Activated CD4-positive, CD25-positive, alpha-beta regulatory T cell (primary cell): ENCODE measurements at places on chromosomes 5 and 9.

GRCh38 chr5:168357876-168358275 lies 66.4 kb downstream of the WWC1 start:
- no peak for DNase-seq

- DNase-seq: no peak
These were observed 2202.2 kb upstream of the C9orf72 start for GRCh38 chr9:29775491-29775890.

GRCh38 chr9:4904322-4905134 lies 80.5 kb upstream of the JAK2 start:
- no peak for DNase-seq

DNA sequence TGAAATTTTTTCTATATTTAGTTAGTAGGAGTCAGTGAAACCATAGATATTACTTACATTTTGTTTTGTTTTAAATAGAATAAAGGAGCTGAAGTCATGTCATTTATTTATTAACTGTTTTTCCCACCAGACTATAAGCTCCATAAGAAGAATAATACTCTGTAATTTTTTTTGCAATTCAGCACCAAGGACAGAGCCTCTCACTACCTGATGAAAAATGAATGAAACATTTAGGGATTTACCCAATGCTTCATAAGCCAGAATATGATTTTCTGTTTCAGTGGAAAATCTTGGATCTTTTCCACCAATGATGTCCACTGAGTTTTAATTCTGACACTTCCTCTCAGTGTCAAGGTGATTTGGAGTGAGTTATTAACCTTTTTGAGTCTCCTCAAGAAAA lies 624.9 kb upstream of the GRAMD2B start:
- DNase-seq: no peak

DNA sequence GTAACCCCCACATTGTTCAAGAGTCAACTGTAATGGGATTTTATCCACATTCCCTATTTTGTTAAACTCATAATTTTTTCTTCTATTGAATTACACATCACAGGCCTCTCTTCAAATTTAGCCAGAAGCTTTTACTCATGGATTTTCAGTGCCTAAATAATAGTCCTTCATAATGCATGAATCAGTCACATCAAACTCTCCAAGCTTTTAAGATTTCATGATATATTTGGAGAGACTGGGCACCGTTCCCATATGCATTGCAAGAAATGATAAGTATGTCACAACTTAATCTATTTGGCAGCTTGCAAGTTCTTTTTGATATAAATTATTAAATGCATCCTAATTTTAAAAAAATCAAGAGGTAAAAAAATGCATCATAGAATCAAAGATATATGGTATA lies 465.9 kb downstream of the DMAC1 start:
- DNase-seq: no peak

DNA sequence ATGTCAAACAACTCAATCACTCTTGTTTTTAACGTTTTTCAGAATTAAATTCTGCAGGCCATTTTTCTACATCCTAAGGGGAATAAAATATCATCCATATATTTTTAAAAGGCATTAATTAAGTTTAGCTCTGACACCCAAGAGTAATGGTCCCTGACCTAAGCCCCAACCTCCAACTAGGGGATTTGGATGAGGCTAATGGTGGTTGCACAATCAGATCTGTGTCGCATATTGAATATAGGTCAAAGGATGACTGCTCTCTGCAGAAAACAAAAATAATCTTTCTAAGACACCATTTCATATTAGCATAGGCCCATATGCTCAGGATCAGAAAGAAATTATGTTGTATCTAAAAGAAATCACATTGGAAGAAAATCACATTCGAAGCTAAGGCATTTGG lies 20.7 kb downstream of the CDH6 start:
- no peak for DNase-seq

GRCh38 chr9:97501177-97501971 lies at the start of gene TMOD1:
Gene TMOD1 (plus strand): TSS chr9:97501666. CDS start chr9:97524189, 22,523 bp downstream.
- no peak for DNase-seq

GRCh38 chr5:152118676-152119470 lies 194.2 kb upstream of the GLRA1 start:
- DNase-seq: no peak

- DNase-seq: no peak
These were observed 204.1 kb downstream of the GABBR2 start for GRCh38 chr9:98504298-98505282.

- no peak for DNase-seq
These were observed 11.9 kb upstream of the MELK start for GRCh38 chr9:36560771-36561170.

GRCh38 chr9:21144603-21145002 lies 3.0 kb upstream of the IFNW1 start:
- DNase-seq: no peak

DNA sequence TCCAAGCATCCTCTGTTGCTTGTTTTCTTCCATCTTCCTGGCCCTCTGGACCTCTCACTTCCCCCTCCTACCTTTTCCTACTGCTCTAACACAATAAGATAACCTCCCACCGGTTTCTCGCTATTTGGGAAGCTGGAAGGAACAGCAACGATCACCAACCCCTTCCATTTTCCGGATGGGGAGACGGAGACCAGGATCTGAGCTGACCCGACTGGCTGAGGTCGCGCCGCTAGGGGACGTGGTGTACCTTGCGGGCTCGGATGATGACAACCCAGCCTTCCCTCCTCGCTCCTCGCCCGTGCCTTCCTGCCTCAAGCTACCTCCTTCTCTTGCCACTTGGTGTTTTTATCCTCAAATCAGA lies 1.9 kb downstream of the LPAR1 start:
- DNase-seq: no peak

DNA sequence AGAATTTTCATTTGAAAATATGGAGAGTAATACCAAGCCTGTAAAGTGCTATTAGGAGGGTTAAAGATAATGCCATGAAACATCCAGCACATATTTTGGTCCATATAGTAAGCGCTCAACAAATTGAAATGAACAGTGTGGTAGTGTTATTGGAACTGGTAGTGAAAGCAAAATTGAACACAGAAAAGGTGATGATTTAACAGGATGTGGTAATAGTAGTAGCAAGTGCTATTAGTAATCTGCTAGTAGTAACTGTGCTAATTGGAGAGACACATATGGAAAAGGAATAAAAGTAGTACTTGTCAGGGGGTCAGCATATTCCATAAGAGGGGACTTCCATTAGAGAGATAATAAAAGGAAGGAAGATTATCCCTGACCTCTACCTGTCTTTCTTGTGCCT lies 187.3 kb downstream of the HTR1A start:
- no peak for DNase-seq

DNA sequence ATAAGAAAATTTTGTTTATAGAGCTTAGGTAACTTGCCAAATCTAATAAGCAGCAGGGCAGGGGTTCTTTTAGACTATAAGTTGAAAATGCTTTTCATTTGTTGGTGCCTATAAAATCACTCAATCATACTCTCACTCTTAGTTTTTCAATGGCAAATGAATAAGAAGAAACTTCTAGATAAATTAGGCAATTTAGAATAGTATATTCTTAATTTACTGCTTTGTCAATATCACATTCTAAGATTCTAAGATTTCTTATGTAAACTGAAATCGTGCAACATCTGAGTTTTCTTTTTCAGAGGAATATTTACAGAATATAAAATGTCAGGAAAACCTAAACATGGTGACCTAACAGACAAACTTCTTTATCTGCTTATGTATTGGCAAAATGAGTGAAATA lies 849.0 kb downstream of the DTWD2 start:
- DNase-seq: no peak

GRCh38 chr5:111932628-111933027 lies 175.6 kb upstream of the NREP start:
- no peak for DNase-seq

DNA sequence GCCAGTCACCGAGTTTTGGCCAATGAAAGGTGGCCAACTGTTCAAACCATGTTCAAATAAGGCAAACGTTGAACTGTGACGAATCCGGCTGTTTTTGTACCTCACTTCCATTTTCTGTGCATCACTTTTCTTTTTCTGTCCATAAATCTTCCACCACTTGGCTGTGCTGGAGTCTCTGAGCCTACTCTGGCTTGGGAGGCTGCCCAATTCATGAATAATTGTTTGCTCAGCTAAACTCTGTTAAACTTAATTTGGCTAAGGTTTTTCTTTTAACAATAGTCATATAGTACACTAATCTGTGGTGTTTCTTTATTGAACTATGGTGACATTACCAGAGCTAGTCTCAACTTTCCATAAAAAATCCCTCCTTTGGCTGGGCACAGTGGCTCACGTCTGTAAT lies 11.3 kb downstream of the NIM1K start:
- no peak for DNase-seq

GRCh38 chr5:124649491-124650146 lies 96.8 kb downstream of the ZNF608 start:
- peak; percentile 2 for DNase-seq

GRCh38 chr5:4855880-4856279 lies 284.2 kb upstream of the ADAMTS16 start:
- no peak for DNase-seq

- DNase-seq: no peak
These were observed 217.9 kb downstream of the ATPSCKMT start for GRCh38 chr5:10031817-10032216.

- DNase-seq: no peak
These were observed 553.3 kb downstream of the CCDC171 start for GRCh38 chr9:16106021-16106571.

GRCh38 chr5:121572061-121572460 lies 279.6 kb upstream of the FTMT start:
- DNase-seq: no peak

- no peak for DNase-seq
These were observed 17.6 kb downstream of the DMRT3 start for GRCh38 chr9:994005-994404.

GRCh38 chr9:96048104-96048955 lies 172.8 kb downstream of the ERCC6L2 start:
- DNase-seq: no peak

DNA sequence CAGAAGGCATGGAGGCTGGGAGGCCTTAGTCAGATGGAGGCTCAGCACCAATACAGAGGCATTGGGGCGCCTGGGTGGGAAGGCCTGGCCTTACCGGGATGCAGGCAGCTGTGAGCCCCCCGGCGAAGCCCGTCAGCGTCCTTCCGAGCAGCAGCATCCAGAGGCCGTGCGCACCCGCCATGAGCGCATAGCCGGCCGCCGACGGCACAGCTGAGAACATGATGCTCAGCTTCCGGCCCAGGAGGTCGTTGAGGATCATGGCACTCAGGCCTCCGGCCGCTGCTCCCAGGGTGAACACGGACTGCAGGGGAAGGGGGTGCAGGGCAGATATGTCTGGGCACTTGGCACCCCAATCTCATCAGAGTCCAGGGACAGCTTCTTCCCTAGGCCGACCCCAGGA lies 2.0 kb downstream of the SLC2A6 start:
- no peak for DNase-seq

DNA sequence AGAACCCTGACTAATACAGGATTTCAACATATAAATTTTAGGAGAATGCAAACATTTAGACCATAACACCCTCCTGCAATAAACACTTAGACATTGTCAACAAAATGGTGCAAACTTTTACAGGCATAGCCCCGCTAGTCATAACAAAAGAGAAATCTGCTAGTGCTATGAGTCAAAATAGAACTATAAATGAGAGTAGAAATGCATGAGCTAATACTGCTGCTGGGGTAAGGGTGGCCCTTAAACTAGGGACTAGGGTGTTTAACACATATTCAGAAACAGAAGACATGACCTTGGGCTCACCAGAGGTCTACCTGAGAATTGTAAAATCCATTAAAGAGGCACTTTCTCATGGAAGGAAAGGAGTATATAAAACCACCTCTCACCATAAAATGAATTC lies 131.6 kb downstream of the TLR4 start:
- no peak for DNase-seq

GRCh38 chr5:38448568-38449350 lies 107.7 kb downstream of the LIFR start:
- no peak for DNase-seq

- no peak for DNase-seq
These were observed 128.9 kb downstream of the STARD4 start for GRCh38 chr5:111383288-111383970.

DNA sequence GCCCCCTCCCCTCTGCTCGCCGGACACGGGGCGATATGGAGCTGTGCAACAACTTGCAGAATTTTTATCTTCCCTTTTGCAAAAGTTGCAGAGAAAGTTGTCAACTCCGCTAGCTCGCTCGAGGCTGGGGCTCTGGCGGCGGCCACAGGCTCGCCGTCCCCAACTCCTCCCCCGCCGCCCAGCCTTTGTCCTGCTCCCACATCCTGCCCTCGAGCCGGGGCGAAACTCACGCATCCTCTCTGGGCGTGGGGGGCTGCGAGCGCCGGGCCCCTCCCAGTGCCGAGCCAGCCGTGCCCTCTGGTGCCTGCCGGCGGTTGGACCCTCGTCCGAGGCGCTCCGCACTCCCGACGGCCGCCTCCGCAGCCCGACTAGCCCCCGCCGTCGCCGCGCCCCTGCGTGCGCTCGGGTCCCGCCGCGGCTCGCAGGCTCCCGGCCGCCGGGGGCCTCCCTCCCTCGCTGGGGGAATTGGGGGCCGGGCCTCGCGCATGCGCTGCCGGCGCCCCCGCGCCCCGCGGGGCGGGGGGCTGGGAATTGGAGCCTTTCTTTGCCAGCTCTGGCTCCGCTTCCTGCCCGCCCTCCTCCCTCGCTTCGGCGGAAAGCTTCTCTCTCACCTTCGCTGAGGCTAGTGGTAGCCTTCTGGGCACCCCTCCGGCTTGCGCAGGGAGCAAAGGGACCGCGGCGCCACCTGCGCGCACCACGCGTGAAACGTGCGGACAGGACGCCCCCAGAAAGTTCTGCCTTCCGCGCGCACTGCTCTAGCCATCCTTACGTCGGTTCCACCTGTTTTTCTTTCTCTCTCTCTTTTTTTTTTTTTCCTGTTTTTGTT lies at the start of gene CCNJL:
Gene CCNJL (minus strand): TSS at position 431 of the 826 bp plus-strand sequence. CDS start 641 bp downstream, outside the sequence.
- DNase-seq: no peak

DNA sequence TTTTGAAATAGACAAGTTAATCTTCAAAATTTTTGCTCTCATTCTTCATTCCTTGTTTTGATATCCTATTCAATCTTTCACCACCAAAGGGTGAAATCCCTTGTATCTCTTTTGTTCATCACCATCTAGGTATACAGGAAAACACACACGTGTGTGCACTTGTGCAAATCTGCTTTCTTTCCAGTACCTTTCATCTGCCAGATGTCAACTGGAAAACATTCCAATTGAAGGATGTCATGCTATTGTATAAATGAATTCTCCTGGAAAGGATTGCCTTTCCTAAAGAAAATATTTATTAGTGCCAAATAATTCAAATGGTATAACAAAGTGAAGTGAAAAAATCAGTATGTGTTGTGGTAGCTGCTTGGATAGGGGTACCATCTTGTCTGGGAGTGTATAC lies 123.7 kb downstream of the RANBP17 start:
- DNase-seq: no peak

DNA sequence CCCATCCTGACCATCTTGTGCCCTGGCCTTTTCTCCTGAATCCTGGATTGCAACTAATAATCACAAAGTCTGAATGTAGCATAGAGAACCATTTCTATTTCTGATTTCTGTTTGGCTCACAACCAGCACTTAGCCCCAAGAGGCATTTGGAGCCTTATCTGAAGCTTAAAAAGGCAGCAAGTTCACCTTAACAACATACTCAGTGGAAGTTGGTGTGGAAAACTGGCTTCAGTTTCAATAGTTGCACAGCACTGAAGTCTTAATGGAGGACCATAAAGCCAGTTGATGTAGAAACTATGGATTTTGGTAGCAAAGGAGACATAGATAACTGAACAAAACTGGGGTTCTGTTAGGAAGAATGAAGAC lies 574.1 kb downstream of the PSAT1 start:
- DNase-seq: no peak
